Heart right ventricle (tissue), 16 donors: ENCODE measurements at places on chromosomes 3 and 15. TPM values are rescaled to one million over a fixed set of nuclear protein-coding genes. Genes with fewer than 3 reads are reported as not detected.

DNA sequence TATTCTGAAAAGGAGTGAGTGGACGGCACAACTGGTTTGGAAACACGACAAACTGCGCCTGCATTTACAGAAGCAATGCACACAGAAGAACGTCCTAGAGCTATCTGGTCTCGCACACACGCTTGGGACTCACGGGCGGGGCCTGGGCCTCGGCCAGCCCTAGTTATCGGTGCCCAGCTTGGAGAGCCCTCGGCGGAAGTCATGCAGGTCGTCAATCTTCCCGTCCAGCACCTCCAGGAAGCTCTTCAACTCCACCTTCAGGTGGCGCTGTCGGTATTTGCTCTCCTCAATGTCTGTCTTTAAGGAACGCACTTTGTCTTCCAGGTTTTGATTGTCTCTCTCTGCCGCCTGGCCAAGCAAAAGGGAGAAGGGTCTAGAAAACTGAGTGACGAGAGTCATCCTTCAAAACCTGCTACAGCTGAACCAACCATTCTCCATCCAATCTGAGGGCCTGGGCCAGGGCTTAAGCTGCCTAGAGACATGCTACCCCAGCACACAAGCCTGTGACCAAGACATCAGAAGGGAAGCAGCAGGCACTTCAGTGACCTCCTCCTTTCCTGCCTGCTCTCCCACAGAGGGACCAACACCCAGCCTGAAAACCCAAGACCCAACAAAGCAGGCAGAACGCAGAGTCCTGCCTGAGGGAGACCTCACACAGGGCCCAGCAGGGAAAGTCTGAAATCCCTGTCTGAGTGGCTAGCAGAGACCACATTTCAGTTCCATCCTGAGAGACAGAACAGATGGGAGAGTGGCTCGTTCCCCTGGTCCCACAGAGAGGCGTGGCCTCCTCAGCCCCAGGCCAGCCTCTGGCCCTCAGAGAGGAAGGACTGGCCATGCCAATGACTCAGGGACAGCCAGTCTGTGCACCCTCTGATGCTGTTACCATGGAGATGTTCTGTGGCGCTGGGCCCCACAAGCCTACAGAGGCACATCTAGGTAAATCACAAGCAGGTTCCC is 40.4 kb downstream of the WHAMM start:
- DNase-seq, result peak; percentile 74

- no peak for DNase-seq
Measured at GRCh38 chr3:131282967-131283366, 98.6 kb upstream of the NUDT16 start.

DNA sequence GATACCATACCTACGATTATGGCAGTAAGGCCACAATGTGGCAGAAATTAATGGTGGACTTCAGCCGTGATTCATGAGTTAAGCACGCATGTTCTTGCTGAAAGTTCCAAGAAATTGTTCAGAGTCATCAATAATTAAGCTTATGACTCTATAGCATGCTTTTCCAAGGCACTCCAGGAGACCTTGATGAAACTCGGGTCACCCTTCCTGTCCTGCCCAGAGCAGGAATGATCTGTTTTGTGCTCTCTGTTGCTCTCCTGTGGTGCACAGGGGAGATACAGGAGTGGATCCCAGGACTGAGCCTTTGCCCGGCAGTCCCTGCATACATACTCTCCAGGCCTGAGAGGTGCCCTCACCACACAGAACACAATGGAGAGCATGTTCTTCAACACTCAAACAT is 141.6 kb upstream of the SLC2A2 start:
- DNase-seq, result no peak

DNA sequence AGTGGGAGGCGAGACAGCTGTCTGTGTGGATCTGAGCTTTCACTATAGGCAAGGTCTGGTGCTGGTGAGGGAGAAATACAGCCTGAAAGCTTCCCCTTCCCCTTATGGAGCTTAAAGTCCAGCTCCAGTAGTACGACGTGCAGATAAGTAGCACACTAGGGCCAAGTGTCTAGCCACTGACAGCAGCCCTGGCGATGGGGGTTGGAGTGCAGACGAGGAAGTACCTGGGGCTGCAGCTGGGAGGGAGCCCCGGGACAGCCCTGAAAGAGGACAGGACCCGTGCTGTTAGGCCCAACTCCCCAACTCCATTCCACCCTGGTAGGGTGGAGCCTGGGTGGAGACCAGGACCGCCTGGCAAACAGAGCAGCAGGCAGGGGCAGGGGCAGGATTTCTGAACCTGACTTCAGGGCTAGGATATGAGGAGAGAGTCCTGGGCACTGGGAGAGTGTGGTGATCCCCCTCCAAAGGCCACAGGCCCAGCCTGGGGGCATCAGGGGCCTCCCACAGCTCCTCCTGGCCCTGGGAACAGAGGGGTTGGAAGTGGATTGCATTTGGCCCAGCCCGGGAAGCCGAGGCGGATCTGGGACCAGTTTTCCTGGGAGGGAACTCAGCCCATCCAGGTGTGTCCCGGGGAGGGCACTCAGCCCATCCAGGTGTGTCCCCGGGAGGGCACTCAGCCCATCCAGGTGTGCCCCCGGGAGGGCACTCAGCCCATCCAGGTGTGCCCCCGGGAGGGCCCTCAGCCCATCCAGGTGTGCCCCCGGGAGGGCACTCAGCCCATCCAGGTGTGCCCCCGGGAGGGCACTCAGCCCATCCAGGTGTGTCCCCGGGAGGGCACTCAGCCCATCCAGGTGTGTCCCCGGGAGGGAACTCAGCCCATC is 42.8 kb downstream of the BDH1 start:
- no peak for DNase-seq

DNA sequence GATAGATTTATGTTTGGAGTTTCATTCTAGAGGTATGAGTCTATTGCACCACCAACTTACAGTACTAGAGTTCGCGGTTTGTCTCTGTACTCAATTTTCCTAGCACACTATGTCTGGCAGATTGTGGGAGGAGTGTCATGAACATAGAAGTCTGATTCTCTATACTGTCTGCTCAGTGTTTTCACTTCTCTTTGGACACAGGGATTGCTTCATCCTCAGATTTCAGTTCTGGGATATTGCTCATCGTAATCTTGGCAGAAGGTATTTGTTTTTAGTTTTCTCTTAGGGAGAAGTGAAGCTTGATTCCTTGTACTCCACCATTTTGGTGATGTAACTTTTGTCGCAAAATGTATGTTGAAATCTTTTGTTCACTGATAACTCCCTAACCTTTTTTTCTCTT is 27.8 kb upstream of the AZI2 start:
- DNase-seq, result no peak

DNA sequence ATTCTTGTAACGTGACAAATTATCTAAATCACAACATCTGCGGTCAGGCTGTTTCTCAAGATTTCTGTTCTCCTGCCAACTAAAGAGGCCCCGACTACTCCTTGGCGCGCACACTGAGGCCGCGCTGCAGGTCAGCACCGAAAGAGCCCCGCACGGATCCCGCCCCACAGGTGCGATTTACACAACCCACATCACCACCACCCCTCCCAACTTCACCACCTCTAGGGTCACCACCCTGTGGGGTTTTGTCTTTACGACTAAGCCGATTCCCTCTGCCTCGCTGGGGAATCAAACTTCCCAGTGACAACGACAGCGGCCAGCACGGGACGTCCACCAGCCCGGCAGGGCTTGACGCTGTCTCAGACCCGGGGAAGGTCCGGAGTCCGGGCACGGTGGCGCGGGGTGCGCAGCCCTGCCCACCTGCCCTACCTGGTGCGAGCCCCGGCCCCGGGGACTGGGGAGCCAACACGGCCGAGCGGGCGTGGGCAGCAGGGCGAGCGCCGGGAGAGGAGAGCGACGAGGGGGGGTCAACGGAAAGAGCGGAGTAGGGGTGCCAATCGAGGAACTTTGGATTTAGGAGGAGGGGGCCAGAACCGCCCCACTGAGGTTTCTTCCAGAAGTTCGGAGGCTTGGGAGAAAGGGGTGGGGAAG is 764 bp downstream of the UACA start:
- DNase-seq, result peak; percentile 45

GRCh38 chr15:69285834-69286233 is 12.9 kb upstream of the PAQR5 start:
- DNase-seq, result no peak

- DNase-seq, result no peak
Measured at GRCh38 chr15:85657132-85657531, 137.6 kb downstream of the KLHL25 start.

- no peak for DNase-seq
Measured at GRCh38 chr15:58724466-58724865, 25.0 kb downstream of the ADAM10 start.

GRCh38 chr3:39146083-39146501 is 7.3 kb downstream of the CSRNP1 start:
- DNase-seq, result no peak

DNA sequence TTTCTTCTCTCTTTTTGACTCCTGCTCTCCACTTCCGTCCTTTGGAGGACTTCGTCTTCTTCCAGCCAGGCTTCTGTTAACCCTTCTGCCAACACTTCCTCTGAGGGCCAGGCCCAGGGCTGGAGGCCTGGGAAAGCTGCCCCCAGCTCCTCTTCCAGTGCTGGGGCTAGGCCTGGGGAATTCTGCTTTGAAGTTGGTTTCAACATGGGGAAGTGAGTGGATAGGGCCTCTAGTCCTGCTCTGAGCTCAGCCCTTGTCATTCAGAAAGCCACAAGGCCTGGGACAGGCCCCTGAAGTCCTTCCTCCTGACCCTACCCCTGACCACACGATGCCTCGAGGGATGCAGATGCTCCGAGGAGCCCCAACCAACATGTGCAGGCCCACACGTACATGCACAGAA is 53.9 kb upstream of the HERC1 start:
- DNase-seq, result no peak

- DNase-seq, result no peak
Measured at GRCh38 chr3:146557745-146558144, 13.3 kb upstream of the PLSCR1 start.

Gene SMCO1
- polyA plus RNA-seq, result 88.8 TPM
